ENCODE measurements at places on chromosomes 5 and 9.

GRCh38 chr9:14912859-14913258 lies 2.6 kb upstream of the FREM1 start:
- peak; percentile 30 for DNase-seq

DNA sequence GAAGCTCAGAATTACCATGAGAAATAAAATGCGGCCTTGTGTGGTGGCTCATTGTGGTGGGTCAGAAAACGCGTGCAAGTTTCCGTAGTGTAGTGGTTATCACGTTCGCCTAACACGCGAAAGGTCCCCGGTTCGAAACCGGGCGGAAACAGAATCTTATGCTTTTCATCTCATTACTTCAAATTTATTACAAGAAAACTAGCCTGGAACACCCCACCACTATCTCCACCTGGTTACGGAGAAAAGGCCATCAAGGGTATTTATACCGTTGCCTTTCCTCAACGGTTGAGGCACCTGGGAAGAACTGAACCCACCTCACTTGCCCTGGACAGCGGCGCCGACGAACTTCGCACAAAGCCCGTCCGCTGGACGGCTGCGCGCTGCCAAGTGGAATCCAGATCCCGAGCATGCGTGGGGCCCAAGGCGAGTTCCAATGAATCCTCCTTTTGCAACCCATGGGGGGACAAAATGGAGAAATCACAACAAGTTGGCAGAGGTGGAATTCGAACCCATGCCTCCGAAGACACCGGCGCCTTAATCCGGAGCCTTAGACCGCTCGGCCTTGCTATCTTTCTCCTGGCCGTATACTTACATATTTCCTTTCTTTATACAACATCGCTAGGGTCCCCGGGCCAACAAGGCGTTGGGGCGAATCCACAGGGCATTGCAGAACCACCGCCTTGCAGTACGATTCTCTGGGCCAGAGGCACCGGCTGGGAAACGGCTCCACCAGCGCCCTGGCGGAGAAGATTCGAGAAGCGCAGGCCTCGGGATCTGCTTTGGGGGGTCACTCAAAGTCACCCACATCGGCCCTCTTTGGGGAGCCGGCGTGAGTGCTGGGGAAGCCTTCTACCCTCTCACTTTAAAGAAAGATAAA lies 16.9 kb downstream of the OR2V2 start:
- no peak for DNase-seq

DNA sequence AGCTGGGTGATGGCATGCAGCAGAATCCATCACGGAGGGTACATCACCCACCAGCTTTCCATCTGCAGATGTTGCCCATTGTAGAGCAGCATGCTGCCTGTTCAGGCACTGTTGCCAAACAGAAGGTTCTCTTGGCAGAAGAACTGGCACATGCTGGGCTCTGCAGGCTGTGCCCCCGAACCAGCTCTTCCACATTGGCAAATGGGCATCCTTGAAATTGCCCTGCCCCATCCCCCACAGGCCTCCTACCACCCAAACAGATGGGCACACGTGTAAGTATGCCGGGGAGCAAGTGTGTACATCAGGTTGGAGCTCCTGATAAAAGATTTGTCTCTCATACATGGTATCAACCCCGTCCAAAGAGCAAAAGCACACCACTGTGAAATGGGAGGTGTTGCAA lies 220.3 kb upstream of the TAS2R1 start:
- DNase-seq: no peak

DNA sequence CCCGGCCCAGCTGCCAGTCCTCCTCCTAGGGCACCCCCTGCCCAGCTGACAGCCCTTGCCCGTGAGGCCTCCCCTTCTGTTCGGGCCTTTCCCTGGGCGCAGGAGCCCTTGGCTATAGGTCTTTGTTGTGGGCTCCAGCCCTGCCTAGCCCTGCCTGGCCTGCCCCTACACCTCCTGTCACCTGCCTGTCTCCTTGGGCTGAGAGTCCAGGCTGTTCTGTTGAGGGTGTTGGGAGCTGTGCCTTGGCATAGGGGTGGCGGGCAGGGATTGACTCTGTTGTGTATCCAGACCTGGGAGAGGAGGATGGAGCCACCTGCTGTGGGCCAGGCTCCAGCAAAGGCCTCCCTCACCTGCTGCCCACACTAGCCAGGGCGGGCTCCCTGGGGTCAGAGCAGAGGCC lies 11.6 kb downstream of the FCN2 start:
- no peak for DNase-seq

- no peak for DNase-seq
Observed at GRCh38 chr5:63928451-63928850, 33.8 kb downstream of the HTR1A start.

DNA sequence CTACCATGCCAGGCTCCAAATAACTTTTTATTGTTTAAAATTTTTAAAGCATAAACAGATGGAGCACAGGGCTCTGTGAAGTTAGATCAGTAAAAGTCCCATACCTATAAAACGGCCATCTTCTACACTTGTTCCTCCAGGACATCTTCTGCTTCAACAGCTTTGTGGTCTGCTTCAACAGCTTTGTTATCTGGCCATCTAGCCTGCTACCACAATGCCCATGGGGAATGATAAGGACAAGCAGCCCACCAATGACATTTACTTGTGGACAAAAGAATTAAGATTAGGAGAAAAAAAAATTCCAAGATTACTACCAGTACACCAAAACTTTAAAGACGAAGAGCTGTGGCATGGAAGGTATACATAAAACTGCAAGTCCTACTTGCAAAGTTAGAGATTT lies 2.2 kb upstream of the VPS13A start:
- no peak for DNase-seq

DNA sequence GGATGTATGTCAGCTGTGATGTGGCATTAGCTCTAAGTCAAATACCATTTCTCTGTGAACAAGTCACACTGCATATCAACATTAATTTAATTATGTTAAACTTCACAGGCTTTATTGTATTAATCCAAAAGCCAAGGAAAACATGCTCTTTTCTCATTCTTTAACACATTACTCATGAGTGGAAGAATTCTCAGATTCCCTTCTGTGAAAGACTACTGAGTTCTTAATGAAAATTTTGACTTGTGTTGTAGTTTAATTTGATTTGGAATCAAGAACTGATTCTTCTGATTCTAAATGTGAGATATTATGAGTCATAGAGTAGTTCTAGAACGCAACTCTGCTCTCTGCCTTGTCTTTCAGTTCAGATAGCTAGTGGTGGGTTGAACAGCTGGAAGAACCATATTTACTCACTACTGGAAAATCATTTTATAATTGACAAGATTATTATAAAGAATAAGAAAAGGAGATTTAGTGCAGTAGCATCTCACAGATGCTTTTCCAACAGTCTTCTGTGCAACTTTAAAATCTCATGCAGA lies 90.6 kb downstream of the VCAN start:
- DNase-seq: no peak

GRCh38 chr5:66989286-66989685 lies 207.3 kb downstream of the CD180 start:
- DNase-seq: no peak

- peak; percentile 36 for DNase-seq
Observed at GRCh38 chr5:37951946-37952721, 112.3 kb upstream of the GDNF start.

DNA sequence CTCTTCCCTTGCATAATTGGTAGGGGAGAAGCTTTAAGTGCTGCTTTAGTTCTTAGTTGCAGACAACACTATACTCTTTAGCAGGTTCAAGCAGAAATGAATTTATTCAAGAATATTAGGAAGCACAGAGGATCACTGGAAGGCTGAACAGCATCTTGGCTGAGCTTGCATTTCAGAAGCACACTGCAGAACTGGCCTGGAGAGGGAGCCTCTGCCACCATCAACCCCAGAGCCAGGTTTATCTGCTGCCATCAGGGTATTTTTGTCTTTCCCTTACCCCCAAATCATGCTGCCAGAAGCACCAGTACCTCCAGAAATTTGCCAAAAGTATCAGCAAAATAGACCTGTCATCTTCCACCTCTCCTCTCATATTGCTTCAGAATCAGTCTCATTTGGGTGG lies 440.7 kb downstream of the DMAC1 start:
- no peak for DNase-seq

DNA sequence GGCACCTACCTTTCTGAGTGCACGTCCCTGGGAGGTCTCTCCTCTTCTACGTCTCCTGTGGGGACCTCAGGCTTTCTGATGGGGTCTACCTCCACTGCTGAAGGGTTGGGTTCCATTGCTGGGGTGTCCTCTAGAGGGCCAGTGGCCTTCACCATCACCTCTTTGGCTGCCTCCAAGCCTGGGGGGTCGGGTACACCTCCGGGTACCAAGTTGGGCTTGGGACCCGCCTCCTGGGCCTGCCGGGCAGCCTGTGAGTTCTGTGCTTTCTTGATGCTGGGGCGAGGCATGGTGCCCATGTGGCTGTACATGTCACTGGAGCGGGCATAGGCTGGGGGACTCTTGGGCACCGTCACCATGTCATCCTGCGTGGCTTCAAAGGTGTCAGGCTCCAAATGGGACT lies 4.5 kb downstream of the SH2D3C start:
- no peak for DNase-seq

DNA sequence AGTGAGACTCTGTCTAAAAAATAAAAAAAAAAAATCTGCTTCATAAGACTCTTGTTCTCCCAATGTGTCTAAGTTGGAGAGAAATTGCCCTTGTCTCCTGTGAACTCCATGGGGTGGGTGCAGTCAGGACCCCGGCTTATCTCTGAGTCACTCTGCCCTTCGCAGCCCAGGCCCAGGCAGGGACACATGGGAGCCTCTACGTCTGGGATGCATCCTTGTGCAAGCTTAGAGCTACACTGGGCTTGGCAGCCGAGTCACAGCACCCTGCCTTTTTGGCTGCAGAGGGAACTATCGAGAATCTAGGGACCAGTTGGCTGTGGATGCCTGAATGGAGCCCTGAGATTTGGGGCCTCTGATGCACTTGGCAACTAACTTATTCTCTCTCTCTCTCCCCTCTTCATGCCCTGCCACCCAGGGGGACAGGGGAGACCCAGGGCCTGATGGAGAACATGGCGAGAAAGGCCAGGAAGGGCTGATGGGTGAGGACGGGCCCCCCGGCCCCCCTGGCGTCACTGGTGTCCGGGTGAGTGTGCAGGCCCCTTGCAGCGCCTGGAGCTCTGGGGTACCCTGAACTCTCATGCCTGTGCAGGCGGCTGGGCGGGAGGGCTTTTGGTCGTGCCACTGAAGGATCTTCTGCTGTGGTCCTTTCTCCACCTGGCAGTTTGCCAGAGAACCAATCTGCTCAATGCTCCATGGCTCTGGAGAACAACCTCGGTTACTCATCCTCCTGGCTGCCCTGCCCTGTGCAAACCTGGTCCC lies 47.5 kb upstream of the ORM1 start:
- no peak for DNase-seq

GRCh38 chr9:121937240-121937639 lies 155.9 kb downstream of the TTLL11 start:
- DNase-seq: no peak

DNA sequence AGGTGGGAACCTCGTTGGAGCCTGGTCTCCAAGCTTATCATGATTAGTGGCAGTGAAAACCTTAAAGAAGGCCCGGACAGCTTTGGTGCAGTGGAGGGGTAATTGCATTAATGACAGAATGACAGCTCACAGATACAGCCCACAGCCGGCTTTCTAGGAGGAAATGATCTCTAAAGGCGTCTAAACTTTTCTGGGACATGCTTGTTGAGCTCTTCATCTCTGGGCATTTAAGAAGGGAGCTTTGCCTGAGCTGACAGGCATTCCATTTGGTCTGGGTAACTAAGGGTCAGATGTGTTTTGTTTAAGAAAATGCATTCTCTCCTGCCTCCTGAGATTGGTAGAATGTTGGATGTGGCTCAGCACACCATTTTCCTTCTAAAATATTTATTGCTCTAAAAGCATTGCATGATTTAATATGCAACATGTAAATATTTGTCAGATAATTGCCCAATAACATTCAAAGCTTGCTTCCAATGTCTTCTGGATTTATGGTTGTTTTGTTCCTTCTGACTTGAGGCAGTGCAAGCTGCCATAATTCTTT lies 4.0 kb downstream of the ANKRD33B start:
- no peak for DNase-seq

GRCh38 chr5:115948091-115948534 lies 14.2 kb upstream of the LVRN start:
- no peak for DNase-seq

DNA sequence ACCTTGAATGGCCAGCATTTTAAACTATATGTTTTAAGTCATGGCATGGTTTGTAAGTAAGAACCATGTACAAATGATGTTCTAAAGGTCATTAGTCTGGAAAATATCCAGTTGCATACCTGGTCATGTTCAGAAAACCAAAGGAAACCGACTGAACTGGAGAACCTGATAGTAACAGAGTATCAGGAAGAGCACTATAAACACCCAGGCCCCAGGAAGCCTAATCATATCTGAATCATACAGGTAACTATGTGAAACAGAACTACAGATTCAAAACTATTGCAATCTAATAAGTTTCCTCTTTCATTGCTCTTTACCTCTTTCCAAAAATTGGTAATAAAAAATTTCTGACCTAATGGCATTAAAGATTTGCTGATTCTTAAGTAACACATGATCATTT lies 500.3 kb downstream of the ARHGEF28 start:
- no peak for DNase-seq

GRCh38 chr9:17060450-17060849 lies 74.4 kb upstream of the CNTLN start:
- DNase-seq: no peak

DNA sequence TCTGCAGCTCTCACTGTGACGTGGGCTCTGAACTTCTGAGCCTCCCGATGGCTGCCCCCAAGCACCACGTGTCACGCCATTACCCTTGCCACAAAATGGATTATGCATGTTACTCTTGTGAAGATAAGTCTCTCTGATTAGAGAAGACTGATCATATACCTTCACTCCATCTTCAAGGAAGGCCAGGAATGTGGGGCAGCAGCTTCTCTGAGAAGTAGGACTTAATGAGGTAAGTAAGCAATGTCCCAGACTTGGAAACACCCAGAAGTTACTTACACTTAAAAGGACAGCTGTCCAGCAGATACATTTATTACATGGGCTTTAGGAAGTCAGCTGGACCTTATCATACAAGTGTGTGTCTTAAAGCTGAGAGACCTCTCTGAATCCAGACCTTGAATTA lies 155.0 kb downstream of the FGF1 start:
- DNase-seq: no peak

GRCh38 chr9:132546148-132547051 lies 36.0 kb upstream of the BARHL1 start:
- DNase-seq: peak; percentile 90

DNA sequence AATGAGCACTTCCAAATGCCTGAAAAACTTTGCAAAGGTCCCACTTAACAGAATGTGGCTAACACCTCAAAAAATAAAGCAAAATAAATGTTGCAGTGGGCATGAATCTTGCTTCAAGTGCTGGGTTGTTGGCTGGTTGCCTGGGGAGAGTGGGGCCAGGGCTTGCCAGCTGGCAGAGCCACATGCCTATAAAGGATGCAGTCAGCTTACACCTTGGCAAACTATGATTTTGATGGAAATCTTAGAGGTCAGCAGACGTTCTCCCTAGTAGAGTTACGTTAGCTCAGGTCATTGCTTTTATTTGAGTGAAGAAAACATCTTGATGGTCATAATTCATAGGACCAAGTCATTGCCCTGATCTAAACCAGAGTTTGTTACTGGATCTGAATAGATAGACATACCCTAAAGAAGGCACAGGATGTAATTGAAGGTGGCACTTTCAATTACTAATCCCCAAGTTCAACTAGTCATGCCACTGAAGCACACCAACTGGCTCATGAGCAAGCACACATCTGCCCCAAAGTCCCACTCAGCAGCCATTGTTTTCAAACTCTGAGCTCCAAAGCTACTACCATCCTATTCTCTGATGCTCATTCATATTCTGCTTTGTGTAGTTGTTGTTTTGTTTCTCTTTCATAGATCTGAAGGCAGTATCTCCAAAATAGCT lies 51.2 kb upstream of the ZSWIM6 start:
- DNase-seq: no peak

GRCh38 chr9:115495052-115495635 lies 377.2 kb upstream of the TNC start:
- DNase-seq: no peak

GRCh38 chr9:119802621-119803020 lies 433.4 kb upstream of the BRINP1 start:
- no peak for DNase-seq
